ENCODE measurements at places on chromosomes 5 and 9.

DNA sequence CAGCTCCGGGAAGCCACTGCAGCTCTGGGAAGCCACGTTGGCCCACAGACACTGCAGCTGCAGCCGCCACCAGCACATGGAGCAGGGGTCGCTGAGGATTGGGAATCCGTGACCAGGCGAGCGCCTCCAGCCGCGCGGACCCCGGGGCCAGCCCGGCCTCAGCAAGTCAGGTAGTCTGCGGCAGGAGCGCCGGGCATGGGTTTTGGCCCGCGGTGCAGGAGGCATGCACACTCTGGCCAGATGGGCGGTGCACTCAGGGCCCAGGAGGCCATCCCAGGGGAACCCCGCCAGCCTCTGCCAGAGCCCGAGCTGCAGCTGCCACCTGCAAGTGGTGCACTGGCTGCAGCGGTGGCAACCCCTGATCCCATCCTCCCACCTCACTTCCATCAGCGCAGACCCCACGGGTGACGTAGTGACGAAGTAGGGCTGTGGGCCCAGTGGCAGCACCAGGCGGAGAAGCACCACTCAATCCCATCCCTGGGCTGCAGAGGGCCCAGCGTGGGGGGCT is 368.3 kb upstream of the SPATA31A5 start:
- no peak for DNase-seq

DNA sequence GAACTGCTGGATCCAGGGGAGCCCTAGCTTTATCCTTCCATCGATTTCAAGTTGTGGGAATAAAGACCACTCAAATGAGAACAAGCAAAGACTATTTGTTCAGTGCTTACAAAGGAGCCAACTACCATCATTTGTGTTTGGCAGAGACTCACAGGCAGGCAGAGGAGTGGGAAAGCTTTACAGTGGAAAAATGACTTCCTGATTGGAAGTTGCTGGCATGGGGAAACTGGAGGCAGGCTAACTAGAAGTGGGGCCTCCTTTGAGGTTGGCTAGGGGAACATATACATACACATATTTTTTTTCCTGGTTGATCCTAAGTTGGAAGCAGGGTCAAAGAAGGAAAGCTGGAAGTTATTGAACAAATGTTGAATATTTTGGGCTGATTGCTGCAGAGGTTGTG is 121.7 kb downstream of the ACTBL2 start:
- no peak for DNase-seq

GRCh38 chr5:76524868-76525267 is 98.3 kb downstream of the F2RL2 start:
- no peak for DNase-seq

DNA sequence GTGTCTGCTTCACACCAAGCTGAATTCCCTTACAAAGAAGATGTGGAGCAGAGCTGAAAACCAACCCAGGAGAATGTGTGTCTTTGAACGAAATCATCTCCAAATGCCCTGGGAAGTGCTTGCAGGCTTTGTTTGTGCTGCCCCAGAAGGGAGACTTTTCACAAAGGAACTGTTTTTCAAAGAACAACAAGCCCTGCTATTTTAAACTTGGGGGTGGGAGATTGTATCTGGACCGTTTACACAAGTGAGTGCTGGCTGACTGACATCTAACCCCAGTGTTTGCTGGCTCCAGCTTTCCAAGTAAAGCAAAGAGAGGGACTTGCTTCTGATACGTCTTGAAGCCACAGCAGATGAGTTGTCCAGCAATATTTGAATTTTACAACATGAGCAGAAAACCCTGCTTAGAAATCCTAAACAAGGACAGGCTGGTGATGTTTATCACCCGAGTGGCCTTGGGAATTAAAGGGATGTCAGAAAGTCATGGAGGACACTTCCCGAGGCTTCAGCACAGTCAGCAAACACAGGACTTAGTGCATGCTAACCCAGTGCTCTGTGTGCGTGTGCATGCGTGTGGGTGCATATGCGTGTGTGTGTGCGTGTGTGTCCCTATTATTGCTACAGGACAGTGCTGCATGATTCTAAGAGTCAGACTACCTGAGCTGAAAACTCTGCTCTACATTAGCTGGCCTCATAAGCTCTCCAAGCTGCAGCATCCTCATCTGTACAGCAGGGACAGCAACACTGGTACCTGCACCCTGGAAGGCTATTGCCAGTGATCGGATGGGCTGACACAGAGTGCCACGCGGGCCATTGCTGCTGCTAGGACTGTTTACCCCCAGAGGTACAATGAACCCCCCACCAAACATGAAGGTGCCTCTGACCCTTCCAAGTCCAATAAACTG is 1.4 kb downstream of the ADAMTS12 start:
- DNase-seq: no peak

DNA sequence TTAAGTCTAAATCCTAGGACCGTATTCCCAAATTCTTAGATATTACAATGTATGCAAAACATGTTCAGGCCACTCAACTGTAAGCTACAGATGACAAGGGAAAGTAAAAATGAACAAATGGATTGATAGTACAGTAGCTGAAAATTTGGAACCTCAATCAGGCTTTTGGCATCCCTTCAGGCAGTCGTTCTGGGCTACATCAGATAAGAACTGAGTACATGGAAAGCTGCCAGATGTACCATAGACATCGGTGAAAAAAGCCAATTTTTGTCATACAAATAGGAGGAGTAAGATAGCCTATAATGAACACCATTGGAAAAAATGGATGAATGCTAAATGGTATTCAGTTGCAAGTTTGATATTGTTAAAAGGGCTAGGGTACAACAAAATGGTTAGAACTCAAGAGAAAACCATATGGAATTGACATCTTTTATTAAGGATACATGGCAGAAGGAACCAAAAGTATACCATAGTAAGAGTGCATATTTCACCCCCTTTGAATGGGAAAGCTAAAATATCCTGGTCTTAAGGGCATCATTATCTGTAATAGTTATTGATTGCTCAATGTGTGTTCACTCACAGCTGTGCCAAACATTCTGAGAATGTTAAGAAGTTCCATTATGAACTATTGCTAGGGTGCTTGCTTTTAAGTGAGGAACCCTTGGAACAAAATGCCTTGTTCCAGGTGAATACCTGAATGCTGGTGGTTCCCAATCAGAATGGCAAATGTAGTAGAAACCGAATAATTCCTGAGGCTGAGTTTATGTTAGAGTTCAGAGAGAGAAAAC is 86.4 kb downstream of the NR3C1 start:
- no peak for DNase-seq

DNA sequence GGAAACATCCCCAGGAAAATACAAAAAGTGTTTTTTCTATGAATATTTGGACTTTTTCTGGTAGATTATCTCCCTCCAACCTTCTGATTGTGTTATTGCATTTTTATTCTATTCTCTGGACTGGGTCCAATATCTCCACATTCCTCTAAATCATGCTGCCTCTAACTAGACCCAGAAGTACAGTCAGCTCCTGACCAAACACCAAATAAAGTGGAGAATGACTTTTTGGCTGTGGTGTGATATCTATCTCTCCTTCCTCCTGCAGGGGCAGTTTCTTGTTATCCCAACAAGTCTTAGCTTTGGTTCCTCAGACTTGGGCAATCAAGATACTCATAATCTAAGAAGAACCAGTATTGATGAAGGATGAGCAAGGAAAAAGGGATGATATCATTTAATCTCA is 3.2 kb upstream of the RAI14 start:
- DNase-seq: no peak

- DNase-seq: no peak
Measured at GRCh38 chr9:28909526-28909925, 1336.2 kb upstream of the C9orf72 start.

GRCh38 chr9:127909839-127910273 is 7.0 kb downstream of the ST6GALNAC4 start:
- DNase-seq: no peak

GRCh38 chr9:81320909-81321482 is 368.4 kb downstream of the TLE1 start:
- no peak for DNase-seq

DNA sequence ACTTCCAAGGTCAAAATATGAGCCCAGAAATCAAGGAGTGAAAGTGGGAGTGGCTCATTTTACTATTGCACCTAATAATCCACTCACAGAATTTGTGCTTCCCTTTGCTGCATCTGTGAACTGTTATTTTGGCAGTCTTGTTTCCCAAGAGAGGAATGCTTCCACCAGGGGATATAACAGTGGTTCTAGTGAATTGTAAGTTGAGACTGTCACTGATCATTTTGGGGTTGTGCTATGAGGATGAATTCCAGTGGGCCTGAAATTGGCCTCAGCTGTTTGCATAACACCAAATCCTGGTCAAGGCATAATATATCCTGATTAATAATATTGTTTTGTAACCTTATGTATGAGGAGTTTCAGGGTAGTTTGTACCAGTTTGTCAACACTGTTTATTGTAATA is 14.4 kb downstream of the FAM200C start:
- no peak for DNase-seq

DNA sequence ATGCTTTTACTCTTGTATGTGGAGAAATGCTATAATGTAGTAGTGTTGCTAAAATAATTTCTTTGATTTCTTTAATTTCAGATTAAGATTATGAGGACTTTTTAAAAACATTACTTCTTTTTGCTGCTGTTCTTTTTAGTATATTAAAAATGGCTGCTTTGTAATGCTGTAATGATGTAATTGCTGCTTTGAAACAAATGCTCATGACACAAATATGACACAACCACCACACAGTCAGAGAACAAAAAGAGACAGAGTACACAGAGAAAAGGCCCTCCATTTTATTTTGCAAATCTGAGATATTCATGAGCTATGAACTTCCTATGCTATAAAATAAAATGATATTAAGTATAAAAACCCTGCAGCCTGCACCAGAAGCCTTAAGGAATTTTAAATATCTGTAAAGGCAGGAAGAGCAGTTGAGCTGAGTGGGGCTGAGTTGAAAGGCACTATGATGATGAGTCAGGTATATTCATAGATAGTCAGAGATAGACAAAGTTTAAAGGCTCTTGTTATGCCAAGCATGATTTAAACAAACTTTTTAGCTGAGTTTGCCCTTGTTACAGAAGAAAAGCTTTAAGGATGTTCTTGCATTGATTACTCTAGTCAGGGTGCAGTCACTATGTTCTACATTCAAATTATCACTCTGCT is 5.1 kb upstream of the POU5F2 start:
- no peak for DNase-seq

- no peak for DNase-seq
Measured at GRCh38 chr5:64773533-64773932, 4.8 kb downstream of the CWC27 start.

GRCh38 chr5:58804291-58804690 is 221.4 kb downstream of the RAB3C start:
- no peak for DNase-seq

DNA sequence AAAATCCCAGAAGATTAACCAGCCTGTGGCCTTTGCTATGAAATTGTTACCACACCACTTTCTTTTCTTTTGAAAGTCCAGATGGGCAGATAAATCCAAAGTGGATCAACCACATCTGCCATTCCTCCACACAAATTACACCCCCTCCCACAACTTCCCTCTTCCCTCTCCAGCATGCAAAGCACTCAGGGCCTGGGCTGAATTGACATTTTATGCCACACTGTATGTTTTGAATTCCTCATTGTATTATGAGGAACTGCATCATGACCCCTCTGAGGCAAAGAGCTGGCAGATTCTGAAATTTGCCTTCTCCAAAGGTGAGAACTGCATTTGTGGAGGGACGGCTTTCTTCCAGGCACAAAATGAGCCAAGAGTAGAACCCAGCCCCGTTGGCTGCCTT is 589.2 kb upstream of the KLF4 start:
- DNase-seq: no peak

GRCh38 chr9:6889868-6890267 is 132.1 kb downstream of the KDM4C start:
- DNase-seq: no peak

DNA sequence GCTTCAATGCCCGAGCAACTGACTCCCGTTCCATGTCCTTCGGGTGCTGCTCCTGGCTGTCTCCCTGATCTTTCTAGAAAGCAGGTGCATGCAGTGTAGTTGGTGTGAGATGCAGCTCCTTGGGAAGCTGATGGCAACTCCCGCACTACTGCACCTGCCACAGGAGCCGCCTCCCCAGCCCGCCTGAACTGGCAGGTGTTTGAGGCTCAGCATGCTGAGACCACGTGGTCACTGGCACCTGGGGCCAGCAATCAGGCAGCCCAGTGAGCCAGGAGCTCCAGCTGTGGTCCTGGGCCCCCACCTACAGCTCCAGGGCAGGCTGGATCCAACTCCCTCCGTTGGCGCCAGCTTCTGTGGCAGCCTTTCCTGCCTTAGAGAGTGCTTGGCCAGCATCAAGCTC is 111.5 kb downstream of the ICE1 start:
- no peak for DNase-seq

- no peak for DNase-seq
Measured at GRCh38 chr5:102718819-102719218, 36.3 kb upstream of the PAM start.

GRCh38 chr9:73152543-73152844 is 829 bp downstream of the ANXA1 start:
- no peak for DNase-seq

DNA sequence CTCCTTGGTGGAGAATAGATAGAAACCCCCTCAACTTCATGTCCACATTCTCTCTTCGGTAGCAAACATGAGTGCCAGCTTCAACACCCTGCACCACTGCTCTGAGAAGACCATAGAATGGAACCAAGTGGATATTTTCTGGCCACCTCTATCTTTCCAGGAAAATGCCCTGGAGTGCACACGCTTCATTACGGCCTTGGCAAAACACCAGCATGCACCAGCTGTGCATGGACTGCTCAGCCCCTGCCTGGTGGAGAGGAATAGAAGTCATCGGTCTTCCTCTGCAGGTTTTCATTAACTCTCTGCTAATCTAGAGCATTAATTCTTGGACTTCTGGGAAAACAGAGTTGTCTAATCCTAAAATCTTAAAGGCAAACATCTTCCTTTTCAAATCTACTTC is 211.6 kb upstream of the TMEM161B start:
- DNase-seq: no peak

- no peak for DNase-seq
Measured at GRCh38 chr5:1127959-1128785, 16.3 kb upstream of the SLC12A7 start.

DNA sequence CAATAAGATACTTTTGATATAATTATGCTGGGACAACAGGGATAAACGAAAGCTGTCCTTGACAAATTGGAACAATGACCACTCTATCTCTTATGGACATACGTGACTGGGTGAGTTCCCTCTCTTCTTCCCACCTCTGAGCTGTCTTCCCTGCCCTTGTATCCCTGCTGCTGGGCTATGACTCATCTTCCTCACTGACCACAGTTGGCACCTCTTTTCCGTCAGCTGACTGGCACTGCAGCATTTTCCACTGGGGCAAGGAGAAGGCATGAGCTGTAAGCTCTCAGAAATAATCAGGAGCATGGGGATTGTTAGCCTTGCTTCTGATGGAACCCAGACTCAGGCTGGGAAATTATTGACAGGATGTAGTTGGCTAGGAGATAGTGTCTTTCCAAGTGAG is 48.7 kb downstream of the PCSK1 start:
- no peak for DNase-seq
